ENCODE measurements at places on chromosomes 4 and X.
A peak's percentile ranks its signal among the peaks of the same experiment; 100 is the strongest.

DNA sequence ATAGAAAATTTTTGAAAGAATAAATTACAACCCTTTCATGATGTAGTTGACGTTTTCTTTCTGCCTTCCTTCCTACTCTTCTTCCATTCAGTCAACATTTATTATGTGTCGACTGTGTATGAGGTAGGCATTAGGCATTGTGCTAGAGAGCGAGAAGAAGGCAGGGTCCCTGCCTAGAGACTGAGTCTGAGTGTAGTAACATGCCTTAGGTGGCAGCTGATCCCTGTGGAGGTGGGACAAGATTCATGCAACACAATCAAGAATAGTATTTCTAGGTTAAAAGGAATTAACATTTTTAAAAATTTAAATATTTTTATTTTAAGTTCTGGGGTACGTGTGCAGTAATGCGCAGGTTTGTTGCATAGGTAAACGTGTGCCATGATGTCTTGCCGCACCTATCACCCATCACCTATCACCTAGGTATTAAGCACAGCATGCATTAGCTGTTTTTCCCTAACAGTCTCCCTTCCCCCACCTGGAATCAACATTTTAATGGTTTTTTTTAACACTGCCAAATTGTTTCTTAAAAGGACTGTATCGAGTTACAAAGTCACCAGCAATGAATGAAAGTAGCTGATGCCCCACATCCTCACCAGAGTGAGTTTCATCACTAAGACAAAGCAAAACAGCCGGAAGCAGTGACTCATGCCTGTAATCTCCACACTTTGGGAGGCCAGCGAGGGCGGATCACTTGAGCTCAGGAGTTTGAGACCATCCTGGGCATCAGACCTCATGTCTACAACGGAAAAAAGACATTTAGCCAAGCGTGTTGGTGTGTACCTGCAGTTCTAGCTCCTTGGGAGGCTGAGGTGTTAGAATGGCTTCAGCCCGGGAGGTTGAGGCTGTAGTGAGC is 84.0 kb downstream of the WWC2 start:
- DNase-seq: peak; percentile 3

- DNase-seq: no peak
These were observed 2094.5 kb upstream of the AGA start for GRCh38 chr4:179536694-179537093.

GRCh38 chr4:145179281-145179860 is 1.0 kb downstream of the OTUD4 start:
- DNase-seq: peak; percentile 2

DNA sequence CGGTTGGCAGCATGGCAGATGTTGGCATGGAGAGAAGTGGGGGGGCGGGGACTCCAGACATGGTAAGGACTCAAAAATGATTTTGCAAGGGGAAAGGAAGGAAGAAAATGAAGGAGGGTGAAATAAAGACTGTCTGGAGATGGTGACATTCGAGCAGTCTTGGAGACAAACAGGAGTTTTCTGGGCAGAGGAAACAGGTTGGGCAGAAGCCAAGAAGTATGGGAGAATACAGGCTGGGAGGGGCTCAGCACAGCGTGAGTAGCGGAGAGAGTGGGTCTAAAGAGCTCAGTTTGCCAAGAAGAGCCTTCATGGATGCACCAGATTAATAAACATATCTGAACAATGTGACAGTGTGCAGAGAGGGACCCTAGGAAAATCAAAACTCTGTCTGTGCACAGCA is 13.3 kb upstream of the CRMP1 start:
- no peak for DNase-seq

- DNase-seq: no peak
These were observed 23.5 kb downstream of the SPRY1 start for GRCh38 chr4:123419885-123420755.

DNA sequence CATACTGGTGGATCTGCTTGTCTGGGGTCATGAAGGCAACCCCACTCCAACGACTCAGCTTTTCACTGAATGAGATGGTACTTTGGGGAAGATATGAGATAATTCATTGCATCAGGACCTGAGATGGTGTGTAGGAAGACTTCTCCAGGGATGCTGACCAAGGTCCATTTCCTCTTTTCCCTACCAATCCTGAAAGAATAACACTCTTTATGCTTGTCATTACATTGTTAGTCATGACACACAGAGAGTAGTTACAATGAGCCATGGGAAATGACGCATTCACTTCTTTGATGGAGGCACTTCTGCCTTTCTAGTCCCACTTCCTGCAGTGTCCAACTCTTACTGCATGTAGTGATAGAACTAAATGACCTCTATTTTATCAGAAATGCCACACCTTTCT is 58.6 kb downstream of the AREG start:
- no peak for DNase-seq

- no peak for DNase-seq
These were observed 111.9 kb downstream of the SORBS2 start for GRCh38 chr4:185700048-185700447.

GRCh38 chr4:11622961-11623725 is 194.4 kb upstream of the HS3ST1 start:
- DNase-seq: no peak

GRCh38 chrX:116667346-116668134 is 204.8 kb upstream of the CT83 start:
- no peak for DNase-seq

DNA sequence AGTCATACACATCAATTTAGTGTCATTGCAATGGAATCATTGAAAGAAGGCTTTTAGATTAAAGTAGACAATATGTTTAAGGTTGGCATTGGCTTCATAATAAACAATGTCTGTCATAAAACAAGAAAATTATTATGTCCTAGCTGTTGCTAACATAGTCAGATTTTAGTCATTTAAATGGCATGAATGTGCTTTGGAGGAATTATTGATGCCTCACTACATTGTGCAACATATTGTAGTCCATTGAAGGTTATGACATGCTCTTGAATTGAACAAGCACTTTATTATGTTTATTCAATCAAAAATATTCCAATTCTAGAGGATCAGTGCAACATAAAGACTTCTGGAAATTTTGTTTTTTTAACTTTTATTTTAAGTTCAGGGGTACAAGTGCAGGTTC is 489.8 kb upstream of the AMOT start:
- no peak for DNase-seq

GRCh38 chrX:146064156-146064555 is 246.5 kb downstream of the SLITRK2 start:
- no peak for DNase-seq
